H1 (cell line): ENCODE measurements at places on chromosomes 4 and X.
A peak's percentile ranks its signal among the peaks of the same experiment; 100 is the strongest.

DNA sequence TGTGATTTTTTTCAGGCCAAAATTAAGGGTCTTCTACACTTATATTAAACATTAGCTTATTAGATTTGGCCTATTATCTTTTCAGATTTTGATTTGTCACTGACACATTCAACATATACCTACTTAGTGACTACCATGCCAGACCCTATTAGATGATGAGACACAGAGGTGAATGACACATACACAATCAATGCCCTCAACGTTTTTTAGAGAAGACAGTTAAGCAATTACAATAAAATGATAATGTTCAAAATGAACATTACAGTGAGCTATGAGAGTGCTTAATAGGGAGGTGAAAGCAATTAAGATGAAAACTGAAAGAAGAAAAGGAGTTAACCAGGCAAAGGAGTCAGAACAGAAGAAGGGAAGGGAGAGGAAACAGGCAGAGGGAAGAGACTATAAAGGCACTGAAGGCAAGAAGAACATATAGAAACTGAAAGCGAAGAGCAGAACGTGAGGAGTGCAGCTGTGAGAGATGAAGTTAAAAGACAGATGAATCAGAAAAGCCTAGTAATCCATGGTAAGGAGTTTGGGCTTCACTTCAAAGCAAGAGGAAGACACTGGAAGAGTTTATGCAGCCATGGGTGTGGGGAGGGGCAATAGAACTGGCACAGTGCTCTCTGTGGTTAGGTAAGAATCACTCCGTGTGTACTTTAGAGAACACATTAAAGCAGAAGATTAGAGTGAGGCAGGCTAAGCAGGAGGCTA, 119.0 kb downstream of the REELD1 start:
- DNase-seq = no peak

DNA sequence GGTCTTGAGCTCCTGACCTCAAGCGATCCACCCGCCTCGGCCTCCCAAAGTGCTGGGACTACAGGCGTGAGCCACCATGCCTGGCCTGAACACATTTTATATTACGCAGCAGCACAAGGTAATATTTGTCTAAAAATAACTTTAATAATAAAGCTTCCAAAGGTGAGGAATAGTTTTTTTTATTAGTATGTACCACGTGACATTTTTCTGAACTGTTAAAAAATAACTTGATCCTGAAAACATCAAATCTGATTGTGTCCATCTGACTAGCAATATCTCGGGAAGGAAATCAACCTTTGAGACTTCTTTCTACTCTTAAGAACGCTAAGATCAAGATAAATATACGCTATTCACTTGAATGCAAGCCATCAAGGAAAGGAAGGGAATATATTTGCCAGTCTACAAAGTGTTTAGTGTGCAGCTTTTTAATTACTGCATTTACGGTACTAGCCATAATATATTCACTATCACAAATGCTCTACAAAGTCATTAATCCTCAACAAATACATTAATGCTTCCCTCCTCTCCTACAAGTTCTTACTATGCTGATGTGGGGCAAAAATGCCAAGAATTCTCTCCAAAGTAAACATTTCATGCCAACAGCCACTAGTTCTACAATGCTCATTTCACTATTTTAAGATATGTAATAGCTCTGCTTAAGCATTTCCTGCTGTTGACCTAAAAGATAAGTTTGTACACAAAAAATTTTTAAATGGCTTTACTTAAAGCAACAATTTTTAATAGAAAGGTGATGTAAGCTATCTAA, 143.6 kb downstream of the APBB2 start:
- DNase-seq = no peak

GRCh38 chr4:94834501-94834900, 76.7 kb downstream of the BMPR1B start:
- no peak for DNase-seq

- DNase-seq = no peak
These were observed 16.9 kb downstream of the STAP1 start for GRCh38 chr4:67575232-67576058.

- DNase-seq = no peak
These were observed 12.7 kb downstream of the GUCY1A1 start for GRCh38 chr4:155679343-155679742.

- DNase-seq = no peak
These were observed 92.7 kb downstream of the SYNPO2 start for GRCh38 chr4:118981171-118981838.

GRCh38 chr4:1463927-1464540, 57.8 kb upstream of the NKX1-1 start:
- no peak for DNase-seq

- DNase-seq = no peak
These were observed 83.2 kb upstream of the PLAC8 start for GRCh38 chr4:83197555-83198235.

DNA sequence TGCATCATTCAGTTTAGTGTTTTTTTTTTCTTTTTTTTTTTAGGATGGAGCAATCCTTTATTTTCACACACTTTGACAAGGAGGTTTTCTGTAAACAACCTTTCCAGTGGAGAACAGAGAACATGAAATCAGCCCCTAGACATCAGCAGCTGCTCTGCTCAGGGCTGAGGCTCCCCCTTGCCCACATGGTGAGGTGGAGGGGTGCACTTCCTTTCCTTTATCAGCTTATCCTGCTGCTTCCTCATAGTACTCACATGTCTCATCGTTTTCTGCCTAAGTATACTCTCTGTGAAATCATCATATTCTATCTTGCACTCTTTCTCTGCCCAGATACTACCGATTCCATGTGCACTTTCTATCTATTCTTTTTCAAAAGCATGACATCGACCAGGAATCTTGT, 47.6 kb upstream of the PRSS12 start:
- no peak for DNase-seq

GRCh38 chr4:185210102-185210981, 944 bp downstream of the SNX25 start:
- no peak for DNase-seq

DNA sequence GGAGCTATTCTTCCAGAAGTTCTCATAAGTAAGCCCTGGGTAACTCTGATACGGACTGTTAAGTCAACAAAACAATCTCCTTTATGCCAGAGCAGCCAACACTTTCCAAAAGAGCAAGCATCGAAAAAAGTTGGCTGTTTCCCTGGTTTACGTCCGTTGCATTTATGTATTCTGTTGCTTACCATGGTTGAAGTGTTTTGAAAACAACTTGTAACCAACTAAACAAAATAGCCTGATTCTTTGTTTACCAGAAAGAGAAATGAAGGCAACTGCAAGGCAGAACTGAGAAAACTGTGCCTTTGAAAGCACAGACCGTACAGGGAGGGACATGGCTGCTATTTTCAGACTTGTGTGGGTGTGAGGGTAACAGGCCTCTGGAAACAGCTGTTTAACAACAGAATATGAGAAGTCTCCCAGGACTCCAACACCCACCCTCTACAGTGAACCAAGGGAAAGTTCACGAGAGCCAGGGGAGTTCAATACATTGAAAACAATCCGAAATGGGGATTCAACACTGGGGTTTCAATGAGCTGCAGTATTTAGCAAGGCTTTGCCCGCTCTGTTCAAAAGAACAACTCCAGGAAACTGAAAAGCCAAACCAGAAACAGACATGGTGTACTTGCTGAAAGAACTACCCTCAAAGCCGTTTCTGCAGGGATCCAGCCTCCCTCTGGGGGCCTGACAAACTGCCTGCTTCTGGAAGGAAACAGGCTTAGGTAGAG, 95.8 kb upstream of the EGFL6 start:
- DNase-seq = no peak

DNA sequence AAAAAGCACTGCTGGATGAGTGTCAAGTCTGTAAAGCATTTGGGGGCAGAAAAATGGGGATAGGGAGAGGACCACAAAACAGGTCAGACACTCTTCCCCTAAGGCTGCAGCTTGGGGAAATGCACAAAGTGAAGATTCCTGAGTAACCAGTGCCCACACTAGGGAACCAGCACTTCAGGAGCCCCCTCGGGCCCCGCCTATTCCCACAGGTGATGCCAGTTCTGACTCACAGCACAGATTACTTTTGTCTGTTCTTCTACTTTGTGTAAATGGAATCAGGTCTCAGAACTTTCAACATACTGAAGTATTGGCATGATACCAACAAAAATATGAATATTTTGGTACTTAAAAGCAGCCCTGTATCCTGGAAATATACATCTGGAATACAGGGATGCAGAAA, 112.5 kb downstream of the ADRA2C start:
- no peak for DNase-seq

- peak; percentile 89 for DNase-seq
These were observed 618 bp downstream of the BEND4 start for GRCh38 chr4:42151568-42152506.

DNA sequence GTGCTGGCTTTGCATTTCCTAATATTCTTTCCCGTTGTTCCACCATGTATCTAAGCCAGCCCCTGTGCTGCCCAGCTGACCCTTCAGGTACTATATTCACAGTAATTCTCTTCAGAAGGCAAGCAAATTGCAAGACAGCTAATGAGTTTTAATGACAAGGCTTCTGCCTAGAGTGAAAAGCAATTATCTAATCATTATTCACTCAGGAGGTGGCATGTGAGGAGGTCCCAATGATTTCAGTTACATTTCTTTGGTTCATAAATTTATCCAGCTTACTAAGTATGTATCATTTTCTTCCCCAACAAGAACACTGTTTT, 123.0 kb downstream of the RASGEF1B start:
- no peak for DNase-seq

GRCh38 chrX:22795671-22796070, 204.1 kb upstream of the DDX53 start:
- DNase-seq = no peak

DNA sequence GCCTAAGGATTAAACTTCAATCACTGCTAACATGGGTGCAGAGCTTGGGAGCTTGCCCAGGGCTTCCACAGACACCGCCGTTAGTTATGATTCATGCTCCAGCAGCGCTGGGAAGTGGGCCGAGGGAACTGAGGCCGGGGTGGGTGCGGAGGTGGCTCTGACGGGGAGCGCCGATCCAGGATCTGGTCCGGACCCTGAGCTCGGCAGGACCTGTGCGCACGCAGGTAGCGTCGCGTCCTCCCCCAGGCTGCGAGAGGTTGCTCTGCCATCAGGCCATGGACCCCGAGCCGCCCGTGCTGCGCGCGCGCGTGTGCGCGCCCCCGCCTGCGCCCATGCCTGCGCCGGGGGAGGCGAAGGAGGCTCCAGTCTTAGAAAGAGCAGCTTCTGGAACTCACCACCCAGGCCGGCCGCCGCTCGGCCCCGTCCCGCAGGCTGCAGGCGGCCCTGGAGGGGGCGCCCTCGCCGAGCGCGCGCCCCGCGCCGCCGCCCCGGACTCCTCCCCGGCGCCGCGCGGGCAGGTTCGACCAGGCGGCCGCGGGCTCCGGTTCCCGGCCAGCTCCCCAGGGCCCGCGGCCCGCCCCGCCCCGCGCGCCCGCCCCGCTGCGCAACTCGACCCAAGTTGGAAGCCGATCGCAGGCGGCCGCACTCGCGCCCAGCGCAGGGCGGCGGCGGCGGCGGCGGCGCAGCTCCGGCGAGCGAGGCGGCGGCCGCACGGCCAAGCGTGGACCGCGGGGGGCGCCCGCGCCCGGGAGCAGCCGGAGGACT, 732 bp upstream of the ADRA2C start:
- DNase-seq = peak; percentile 83

DNA sequence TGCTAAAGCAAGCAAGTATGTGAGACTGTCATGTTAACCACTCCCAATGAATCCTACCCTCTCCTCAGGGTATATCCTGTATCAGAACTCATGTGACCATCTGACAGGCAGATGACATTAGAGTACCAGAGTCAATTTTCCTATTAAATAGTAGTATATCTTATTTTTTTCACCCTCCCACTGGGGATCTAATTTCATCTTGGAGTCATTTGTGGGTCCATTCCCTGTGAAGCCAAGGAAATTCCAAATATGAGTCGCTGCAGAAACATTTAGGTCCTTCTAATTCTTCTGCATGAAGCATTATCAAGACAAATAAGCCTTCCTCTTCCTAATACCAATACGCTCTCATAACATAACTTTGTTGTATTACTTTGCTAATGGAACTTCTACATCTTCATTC, 52.2 kb upstream of the BLTP1 start:
- DNase-seq = no peak

DNA sequence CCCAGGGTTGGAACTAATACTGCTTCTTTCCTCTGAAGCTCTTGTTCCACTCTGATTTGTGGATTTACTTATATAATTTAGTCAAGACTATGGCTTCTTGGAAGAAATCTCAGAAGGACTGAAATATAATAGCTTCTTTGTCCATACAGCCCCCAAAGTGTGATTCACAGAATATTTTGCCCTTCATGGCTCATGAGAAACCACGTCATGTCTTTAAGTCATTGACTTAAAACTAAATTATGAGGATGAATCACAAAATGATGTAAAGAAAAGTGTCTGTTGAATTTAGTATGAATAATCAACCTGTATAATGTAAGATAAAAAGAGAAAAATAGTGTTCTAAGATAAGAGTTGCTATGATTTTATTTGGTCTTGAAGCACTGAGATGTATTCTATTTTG, 43.3 kb upstream of the AGA start:
- no peak for DNase-seq

DNA sequence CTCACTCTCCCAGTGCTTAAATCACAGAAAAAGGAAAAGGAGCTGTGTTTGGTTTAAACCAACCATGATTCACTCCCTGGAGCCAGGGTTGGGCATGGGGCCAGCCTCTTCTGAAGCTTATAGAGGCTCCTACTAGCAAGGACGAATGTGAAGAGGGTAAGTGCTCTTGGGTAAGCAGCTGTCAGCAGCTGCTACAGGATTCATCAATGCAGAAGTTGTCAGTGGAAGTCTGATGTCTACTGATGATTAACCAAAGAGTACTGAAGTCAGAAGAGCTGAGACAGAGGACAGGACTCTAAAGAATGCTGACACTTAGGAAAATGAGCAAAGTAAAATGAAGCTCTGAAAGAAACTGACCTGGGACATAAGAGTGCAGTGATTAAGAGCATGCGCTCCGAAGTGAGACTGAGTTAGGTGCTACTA, 32.7 kb upstream of the JADE1 start:
- no peak for DNase-seq

DNA sequence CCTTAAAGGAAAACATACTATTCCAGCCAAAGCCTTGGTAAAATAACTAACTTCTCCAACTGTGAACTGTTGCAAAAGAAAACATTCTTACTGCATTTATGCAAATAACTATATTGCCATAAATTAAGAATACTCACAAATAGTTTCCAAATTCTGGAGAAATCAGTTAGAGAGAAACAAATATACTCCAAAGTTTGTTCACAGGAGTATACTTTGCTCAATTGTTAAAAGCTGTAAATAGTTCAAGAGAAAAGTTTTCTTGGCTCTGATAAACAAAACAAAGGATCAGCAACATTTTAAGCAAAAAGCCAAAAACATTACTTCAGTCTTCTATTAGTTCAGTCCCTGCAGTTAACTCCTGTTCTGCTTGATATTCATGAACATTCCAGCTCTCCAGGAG, 83.0 kb downstream of the EIF4E start:
- DNase-seq = no peak
